ENCODE measurements at places on chromosomes 7 and 10.
A peak's percentile ranks its signal among the peaks of the same experiment; 100 is the strongest.

GRCh38 chr10:18710201-18710653 lies 51.0 kb downstream of the ARL5B start:
- DNase-seq, result no peak

GRCh38 chr10:22589851-22590514 lies 124.4 kb downstream of the PIP4K2A start:
- DNase-seq, result no peak

DNA sequence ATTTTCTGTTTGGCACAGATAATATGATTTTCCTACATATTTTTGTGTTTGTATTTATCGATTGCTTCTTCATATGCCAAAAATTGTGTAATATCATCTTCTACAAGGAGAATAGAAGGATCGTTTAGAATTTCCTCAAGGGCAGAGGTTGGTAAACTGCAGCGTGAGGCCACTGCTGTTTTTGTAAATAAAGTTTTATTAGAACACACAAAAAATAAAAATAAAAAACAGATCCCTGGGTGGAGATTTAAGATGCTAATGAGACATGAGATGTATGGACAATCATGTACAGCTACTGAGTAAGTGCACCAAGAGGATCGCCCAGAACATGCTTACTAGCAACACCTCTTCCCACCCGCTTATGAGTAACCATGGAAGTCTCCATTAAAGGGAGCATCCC lies 9.6 kb downstream of the LYZL2 start:
- no peak for DNase-seq

DNA sequence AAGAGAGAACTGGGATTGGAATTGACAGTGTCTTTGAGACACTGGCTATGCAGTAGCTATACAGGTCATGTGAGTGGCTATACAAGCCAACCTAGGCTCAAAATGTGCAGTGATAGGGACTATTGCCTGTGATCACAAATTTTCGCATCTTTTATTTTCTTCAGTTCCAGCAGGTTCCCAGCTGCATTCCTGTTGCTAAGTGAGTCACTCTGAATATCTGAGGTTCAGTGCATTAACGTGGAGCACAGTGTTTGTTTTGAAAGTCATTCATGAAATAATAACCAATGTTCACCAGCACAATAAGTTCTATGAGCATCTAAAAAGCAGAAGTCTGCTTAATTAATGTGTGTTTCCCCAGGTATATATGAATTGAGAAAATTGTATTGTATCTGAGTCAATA lies 1236.0 kb upstream of the CELF2 start:
- DNase-seq, result no peak

DNA sequence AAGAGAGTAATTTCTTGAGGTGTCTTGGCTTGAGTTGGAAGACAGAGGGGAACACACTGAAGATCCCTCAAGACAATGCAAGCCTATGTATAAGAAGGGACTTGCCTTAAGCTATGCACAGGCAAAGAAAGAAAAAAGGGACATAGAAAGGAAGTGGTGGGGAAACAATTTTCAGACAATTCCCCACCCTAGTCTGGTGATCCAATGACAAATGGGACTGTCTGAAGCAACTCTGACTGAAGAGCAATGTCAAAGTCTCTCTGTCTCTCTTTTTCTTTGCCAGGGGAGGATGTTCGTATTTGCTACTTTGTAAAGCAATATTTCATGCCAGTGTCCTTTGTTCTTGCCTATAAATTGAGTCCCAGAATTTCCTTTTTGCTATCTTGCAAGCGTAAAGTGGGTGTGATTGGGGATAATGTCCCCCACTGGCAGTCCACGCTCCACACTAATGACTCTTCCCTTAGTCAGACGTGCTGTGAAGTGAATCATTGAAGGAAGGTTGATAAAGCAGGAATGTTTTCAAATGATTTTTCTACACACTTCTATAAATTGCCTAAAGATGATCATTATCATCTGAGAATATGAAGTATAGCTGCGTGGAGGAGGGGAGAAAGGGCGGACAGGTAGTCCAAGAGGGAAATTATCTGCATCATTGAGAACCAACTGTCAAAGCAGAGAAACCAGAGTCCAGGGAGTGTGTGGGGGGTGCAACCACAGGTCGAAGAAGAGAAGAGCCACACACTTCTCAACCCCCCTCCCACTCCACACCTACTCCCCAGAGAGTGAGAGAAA lies 243.8 kb upstream of the ETV1 start:
- DNase-seq, result no peak

DNA sequence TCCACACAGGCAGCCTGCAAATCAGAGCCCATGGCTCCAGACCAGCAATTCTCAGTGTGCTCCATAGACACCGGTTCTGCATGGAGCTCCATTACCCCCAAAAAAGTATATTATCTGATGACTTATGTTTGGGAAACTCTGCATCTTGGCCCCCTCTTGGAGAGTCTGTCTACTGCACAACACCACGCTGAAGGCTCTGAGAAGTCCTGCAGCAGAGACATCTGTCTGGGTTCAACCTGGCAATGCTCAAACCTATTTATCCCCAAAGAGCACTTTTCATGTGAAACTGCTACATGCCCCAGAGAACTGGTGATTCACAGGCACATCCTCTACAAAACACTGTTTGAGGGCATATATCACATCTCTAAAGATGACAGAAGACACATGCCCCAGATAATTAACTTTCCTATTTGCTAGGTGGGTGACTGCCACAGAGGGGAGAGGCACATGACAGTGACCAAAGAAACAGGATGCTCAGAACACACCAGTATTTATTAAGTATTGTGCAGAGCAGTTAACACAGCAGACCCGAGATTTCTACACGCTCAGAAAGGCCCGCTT lies 83.8 kb downstream of the DLG5 start:
- DNase-seq, result no peak

DNA sequence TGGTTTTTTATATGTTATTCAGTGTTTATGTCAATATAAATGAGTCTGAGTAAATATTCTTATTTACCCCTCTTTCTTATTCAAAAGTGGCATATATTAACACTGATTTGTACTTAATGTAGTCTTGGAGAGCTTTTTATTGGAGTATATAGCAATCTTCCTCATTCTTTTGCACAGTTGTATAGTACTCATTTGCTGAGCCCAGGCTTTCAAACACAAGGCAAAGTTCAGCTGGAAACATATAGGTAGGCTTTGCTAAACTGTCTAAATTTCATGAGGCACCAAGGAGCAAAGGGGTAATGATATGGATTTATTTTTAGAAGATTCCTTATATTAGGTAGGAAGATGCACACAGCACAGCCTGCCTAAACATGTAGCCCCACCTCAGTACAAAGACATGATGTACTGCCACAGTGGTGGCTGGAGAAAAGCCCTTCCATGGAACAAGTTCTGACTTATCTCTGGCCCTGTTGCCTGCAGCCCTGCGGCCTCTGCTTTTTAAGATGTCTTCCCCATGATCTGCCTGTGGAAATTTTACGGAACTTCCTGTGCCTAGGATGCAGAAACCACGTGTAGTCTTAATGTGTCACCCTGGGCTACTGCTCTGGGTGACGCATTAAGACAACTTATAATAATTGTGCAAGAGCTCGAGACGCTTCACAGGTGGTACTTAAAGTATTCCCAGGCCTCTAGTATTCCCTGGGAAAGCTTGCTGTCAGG lies 9.6 kb upstream of the PDCD4 start:
- no peak for DNase-seq

DNA sequence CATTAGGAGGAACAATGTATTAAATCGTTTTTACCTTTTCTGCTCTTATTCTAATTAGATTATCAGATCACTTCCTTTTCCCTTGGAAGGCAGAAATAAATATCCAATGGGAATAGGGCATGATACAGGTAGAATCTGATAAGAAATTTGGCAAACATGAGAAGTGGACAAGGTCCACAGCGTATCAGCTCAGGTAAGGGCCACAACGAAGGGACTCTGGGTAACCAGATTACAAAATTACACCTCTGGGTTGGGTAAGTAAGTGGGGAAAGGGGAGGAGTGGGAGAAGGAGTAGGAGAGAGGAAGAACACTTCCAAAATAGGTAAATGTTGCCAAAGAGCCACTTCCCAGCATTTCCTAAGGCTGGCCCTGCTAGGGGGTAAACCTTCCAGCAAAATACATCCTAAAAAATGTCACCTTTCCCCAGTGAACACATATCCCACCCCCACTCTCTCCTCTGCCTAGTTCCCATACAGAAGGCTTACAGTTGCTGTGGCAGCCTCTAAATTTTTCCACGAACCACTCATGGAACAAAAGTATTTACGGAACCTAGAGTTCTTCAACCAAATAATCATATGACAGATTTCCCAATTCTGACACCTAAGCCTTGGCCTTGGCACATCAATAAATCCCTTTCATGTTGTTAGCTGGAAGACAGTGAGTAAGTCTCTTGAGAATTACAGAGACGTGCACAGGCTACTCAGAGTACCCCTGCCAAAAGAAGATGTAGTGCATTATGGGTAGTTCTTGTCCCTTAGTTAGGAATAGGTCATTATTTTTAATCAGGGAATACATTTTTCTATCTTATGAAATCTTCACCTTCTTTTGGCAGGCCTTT lies 51.5 kb upstream of the DLX6 start:
- DNase-seq, result no peak

GRCh38 chr10:132548106-132548823 lies 10.7 kb downstream of the INPP5A start:
- DNase-seq, result no peak

DNA sequence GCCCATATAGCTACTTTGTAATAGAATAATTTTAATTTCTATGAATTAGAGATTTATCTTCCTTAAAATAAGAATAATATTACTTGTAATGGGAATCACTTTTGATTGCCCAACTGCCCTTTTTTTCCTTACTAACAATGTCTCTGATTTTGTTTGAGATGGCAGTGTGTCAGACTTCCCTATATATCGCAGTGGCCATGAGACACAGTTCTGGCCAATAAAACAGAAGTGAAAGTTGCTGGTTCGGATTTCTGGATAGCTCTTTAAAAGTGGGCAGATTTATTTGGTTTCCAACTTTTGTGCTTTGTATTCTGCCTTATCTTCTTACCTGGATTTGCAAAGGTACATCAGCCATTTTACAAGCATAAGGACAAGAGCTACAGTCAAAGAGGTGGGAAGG lies 170.2 kb downstream of the PPP1R17 start:
- DNase-seq, result no peak

DNA sequence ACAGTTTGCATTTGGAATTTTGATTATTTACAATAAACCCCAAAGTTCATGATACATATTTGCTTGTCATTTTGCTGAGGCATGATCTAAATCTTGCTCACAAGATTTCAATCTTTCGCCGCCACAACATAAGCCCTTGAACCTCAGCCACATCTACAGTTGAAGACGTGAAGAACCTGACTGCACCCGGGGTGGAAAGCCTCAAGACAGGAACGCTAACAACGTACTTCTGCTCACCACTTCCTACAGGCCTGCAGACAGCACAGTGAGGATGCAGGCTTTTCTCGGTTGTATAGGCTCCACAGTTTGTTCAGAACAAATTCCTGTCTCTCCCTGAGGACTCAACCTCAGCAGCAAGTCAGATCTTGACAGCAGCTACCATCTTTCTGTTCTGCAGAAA lies 393.8 kb upstream of the PRKCQ start:
- no peak for DNase-seq

- DNase-seq, result no peak
Measured at GRCh38 chr10:58570307-58570723, 57.6 kb downstream of the BICC1 start.

GRCh38 chr10:78981970-78982281 lies 86.8 kb upstream of the ZMIZ1 start:
- peak; percentile 71 for DNase-seq

- DNase-seq, result no peak
Measured at GRCh38 chr10:72186258-72186981, 29.4 kb upstream of the ANAPC16 start.

GRCh38 chr10:102421757-102422512 lies 1.3 kb downstream of the FBXL15 start:
- DNase-seq, result no peak

DNA sequence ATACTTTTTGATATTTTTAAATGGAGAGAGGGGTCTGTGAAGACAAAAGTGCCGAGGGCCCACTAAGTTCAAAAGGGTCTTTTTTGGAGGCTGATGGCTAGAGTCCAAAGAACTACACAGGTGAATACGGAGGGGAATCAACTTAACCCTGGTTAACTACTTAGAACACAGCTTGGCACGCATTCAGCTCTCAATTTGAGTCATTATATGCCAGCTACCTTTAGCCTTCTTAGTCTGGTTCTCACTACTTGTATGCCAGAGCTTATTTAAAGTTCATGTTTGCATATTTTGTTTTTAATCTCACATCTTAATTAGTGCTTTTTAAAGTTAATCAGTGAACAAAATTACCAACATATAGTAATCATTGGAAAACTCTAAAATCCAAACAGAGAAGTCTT lies 80.8 kb downstream of the VWDE start:
- no peak for DNase-seq

- no peak for DNase-seq
Measured at GRCh38 chr10:47406870-47407691, 23.0 kb upstream of the ZNF488 start.

DNA sequence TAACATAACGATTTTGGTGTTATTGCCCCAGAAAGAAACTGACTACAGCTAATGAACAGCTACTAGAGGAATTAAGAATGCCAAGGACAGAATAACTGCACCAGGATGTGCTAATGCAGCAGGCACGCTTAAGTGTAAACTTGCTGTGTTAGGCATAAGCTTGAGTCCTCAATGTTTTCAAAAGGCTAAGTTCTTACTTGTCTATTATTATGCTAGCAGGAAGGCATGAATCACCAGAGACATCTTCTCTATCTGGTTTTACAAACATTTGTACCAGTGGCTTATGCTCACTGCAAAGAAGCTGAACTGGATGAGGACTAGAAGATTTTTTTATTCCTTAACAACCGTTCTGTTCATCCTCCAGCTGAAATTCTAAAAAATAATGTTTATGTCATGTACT lies 1035.3 kb downstream of the NRG3 start:
- no peak for DNase-seq

- no peak for DNase-seq
Measured at GRCh38 chr7:133829336-133829897, 297.7 kb upstream of the LRGUK start.

- DNase-seq, result no peak
Measured at GRCh38 chr10:61621605-61622051, 41.1 kb upstream of the CABCOCO1 start.

DNA sequence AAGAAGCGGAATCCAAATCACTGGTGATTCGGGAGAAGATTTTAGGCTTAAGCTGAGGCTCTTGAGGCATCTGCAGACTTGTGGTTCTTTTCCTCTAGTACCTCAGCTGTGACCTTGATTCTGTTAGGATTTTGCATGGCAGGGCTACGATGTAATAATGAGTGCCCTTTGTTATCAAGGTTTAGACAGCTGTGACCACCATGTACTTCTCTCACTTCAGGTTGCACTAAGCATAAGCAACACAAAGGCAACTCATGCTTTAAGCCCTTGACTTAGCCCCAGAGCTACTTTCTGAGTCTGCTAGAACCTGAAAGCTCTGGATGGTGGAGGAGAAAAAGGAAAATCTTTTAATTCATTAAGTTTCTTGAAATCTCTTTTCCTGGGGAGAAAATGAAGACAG lies 1052.3 kb upstream of the PHF14 start:
- DNase-seq, result no peak

GRCh38 chr7:50660830-50661175 lies 95.6 kb upstream of the DDC start:
- DNase-seq, result no peak

- DNase-seq, result no peak
Measured at GRCh38 chr7:2824678-2825461, 19.2 kb downstream of the GNA12 start.

GRCh38 chr7:121402701-121403100 lies 6.6 kb upstream of the FAM3C start:
- no peak for DNase-seq

GRCh38 chr7:129970816-129971215 lies 18.1 kb upstream of the UBE2H start:
- DNase-seq, result no peak

- no peak for DNase-seq
Measured at GRCh38 chr7:47893238-47893637, 55.0 kb downstream of the PKD1L1 start.
